ENCODE measurements at places on chromosomes 7 and 10.

- DNase-seq = no peak
Observed at GRCh38 chr7:105376908-105377533, 11.7 kb downstream of the SRPK2 start.

DNA sequence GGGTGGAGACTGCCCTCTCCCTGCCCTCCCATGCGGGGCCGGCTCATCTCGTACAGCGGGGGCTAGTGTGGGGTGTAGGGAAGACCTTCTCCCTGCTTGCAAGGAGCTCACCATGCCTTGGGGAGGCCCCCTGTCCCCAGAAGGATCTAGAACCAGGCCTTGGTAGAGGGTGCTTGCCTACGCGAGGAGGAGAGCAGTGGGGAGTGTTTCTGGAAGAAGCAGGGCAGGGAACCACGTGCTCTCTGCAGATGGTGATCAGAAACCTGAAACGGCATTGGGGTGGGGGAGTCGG lies 2.7 kb downstream of the MAFK start:
- no peak for DNase-seq

DNA sequence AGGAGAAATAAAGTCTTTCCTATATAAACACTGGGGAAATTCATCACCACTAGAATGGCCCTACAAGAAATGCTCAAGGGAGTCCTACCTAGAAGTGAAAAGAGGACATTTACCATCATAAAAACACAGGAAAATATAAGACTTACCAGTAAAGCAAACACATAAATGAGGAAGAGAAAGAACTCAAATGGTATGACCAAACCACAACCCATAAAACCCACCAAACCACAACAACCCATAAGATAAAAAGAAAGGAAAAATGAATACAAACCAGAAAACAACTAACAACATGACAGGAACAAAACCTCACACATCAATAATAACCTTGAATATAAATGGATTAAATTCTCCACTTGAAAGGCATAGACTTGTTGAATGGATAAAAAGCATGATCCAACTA lies 71.9 kb upstream of the DIP2C start:
- no peak for DNase-seq

DNA sequence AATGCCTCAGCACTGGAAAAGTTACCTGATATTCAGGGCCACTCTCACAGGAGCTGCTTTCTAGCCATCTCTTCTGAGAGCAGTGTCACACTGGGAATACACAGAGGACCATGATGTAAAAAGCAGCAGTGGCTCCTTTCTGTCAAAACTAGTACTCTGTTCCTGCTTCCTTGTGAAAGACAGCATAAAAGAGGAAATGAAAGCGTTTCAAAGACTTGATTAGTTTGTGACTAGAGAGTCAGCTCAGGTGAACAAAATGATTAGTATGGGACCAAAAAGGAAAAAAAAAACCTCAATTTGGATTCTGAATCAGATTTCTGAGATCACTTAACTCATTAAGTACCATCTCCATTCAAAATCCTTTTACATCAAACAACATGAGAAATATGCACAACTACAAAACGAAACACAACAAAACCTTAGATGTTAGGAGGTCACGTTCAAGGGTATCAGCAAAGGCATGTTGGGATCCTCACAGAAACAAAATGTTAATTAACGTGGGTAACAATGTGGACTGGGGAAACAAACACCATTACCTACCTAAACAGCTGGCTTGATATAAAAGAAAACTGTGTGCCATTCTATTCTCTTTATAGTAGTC lies 103.7 kb downstream of the MACC1 start:
- DNase-seq = no peak

DNA sequence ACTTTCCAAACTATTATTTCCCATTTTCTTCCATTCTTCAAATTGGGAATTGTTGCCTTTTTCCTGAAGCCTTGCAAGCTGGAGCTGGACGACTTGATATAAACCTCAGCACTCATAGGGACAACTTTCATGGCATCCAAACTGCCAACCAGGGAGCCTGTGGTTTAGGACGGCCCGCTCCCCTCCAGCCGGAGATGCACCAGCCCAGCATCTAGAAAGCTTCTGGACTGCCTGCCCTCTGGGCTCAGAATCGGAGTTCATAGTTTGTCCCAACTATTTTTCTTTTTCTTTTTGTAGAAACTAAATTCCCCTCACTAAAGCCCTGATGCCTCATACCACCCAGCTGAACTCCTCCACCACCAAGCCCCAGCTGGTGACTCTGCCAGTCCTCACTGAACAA lies 200.3 kb downstream of the DNAJB6 start:
- DNase-seq = no peak

DNA sequence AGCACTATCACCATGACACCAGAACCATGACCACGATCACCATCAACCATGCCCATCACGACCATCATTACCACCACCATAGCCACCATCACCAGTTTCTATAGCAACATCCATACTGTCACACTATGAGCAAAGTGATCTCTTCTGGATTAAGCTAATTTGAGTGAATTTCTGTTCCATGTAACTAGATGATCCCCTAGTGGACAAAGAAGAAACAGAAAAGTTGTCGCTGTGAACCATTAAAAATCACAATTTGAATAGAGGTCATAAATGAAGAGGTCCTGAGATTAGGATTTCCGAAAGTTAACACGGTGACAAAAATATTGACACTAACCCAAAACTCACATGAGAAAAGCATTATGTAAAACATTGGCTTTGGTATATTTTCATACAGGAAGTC lies 77.6 kb downstream of the CLRN3 start:
- DNase-seq = no peak

- DNase-seq = no peak
Observed at GRCh38 chr10:86819567-86819966, 63.1 kb downstream of the BMPR1A start.

DNA sequence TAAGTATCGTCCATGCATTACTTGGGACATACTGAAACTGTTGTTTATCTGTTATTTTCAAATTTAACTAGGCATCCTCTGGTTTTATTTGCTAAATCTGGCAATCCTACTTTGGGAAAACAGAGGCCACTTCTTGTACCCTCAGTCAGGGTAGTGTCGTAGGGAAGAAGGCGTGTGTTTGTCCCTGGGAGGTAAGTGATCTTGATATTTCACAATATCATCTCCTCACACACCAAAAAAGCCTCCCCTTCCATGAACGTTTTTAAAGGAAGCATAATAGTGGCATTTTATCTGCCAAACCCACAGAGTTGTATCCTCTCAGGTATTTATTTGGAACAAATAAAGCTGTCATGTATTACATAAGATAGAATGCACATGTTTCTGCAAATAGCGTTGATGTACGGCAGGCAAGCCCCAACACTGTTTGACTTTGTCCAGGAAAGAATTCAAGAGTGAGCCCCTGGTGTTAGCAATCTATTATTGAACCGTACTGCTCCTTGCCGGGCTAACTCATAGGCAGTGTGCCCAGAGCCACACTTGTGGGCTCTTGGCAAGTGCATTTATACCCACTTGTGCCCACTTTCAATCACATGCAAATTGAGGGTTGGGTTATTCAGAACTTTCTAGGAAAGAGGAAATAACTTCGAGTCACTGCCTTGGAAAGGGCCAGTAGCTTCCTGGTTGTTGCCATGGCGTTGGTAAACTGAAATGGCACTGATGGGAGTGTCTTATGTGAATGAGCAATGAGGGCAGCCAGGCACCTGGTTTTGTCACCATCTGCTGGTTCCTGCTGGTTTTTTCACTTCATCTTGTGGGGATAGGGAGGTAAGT lies 266.0 kb downstream of the USP6NL start:
- DNase-seq = no peak

- no peak for DNase-seq
Observed at GRCh38 chr7:120344276-120344675, 71.3 kb downstream of the KCND2 start.

- no peak for DNase-seq
Observed at GRCh38 chr7:69047151-69047754, 551.0 kb upstream of the AUTS2 start.

DNA sequence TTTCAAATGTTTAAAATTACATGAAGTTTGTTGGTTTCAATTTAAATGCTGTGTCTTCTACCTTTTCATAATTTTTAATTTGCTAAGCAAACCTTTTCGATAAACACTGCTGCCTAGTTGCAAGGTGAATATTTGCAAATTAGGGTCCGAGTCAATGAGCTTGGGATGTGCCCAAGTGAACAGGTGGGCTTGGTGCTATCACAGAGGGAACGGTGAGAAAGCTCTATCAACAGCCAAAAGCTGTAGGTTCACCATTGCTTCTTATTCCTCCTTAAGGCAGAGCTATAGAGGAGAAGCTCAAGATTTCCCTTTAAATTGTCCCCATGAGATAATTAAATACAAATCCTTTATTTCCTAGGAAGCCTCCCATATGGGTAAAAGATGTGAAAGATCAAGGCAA lies 245.3 kb upstream of the CELF2 start:
- DNase-seq = no peak

DNA sequence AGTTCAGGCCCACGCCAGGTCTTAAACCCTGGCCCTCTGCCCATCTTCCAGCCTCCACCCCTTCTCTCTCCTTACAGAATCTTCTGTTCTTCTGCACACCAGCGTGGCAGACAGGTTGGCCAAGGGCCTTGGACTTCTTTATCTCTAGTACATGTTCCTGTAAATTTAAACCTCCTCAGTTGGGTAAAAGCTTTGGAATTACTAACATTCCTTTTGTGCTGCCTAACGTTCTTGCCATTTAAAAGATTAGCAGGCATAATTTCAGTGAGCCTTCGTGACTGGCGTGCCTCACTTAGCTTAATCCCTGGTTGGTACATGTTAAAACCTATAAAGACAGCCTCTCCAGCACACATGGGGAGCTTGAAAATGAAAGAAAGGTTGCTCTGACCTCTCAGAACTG lies 192.2 kb downstream of the CUX1 start:
- no peak for DNase-seq

GRCh38 chr7:24899905-24900304 lies 80.1 kb downstream of the OSBPL3 start:
- no peak for DNase-seq

DNA sequence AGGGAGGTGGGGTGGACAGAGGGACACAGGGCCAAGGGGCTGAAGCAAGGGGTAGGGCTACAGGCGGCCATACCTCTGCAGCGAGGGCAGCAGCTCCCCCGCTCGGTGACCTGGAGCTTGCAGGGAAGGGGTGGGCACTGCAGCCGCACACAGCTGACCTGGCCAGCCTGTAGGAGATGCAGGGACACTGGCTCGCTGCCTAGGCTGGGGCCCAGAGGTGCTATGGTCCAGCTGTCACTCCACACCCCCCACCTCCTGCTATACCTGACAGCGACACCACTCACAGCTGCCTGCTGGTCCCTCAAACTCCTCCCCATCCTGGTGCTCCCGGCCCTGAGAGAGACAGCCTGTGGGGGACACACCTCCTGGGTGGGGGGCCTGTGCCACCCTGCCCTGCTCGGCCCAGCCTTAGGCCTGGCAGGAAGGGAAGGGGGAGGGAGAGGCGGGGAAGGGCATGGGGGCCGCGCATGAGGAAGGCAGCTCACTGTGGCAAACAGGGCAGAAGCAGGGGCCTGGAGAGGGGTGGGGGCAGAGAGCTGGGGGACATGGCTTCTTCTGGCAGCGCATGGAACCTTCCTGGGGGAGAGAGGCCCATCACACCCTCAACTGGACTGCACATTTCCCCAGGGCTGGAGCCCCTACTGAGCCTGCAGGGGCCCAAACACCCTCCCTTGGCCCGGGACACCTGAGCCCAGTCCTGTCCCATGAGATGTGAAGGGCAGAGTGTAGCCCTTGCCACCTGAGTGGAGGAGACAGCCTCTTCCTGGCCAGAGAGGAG lies 23.9 kb downstream of the ATP6V1F start:
- no peak for DNase-seq

- no peak for DNase-seq
Observed at GRCh38 chr10:70404787-70405036, 767 bp downstream of the EIF4EBP2 start.

GRCh38 chr7:82268632-82269031 lies 174.9 kb downstream of the CACNA2D1 start:
- no peak for DNase-seq

GRCh38 chr10:64546073-64546472 lies 1024.9 kb downstream of the REEP3 start:
- DNase-seq = no peak

DNA sequence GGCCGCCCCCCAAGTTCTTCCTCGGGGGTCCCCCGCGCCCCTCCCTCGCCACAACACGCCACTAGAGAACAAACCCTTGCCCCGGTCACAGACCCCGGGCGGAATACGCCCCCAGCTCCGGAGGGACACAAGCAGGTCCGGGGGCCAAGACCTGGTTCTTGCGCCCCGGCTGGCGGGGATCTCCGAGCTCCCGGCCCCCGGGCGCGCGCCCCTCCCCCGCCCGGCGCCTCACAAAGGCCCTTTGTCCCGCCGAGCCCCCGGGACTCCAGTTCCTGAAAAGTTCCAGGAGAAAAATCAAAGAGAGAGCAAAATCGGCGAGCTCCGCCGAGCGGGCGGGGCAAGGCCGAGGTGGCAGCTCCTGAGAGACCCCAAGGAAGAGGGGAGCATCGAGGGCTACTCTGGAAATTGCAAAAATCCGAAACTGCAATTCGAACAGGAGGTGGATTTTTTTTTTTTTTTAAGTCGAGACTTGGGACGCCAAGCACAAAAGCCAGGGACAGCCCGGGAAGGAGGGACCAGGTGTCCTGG lies 4.0 kb downstream of the TNRC18 start:
- no peak for DNase-seq

GRCh38 chr10:5589011-5589660 lies 64.4 kb downstream of the CALML3 start:
- DNase-seq = no peak

- no peak for DNase-seq
Observed at GRCh38 chr10:24849051-24849450, 103.4 kb downstream of the PRTFDC1 start.

GRCh38 chr7:72292794-72293193 lies 119.3 kb downstream of the CALN1 start:
- no peak for DNase-seq

- DNase-seq = no peak
Observed at GRCh38 chr10:132275426-132276178, 32.1 kb downstream of the STK32C start.

DNA sequence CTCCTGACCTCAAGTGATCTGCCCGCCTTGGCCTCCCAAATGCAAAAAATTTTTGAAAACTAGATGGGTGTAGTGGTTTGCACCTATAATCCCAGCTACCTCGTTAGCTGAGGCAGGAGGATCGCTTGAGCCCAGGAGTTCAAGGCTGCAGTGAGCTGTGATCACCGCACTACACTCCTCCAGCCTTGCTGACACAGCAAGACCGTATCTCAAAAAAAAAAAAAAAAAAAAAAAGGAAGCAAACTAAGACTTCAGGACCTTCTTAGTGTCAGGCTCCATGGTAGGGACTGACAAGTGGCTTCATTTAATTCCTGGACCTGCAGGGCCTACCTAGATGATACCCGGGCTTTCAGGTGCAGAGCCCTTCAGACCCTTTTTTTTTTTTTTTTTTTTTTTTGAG lies 2.5 kb downstream of the POP7 start:
- no peak for DNase-seq

- DNase-seq = peak; percentile 98
Observed at GRCh38 chr7:158818325-158819213, 10.7 kb downstream of the ESYT2 start.

DNA sequence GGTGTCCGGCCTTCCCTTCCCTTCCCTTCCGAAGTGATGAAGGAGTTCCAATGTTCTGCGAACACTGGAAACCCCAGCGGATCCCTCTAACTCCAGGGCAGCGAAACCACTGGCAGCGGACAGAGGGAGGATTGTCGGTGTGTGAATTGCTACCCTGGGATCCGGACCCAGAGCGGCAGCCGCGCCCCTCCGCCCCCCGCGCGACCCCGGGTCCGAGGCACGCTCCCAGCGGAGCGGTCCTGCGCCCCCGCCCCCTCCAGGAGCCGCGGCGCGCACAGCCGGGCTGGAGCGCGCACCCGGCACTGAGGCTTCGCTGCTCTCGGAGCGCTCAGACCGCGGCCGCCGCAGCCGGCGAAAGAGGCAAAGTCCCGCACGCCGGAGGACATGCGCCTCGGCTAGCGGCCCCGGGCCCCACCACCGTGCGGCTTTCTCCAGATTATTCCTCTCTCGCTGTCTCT lies at the start of gene PTPRZ1:
Gene PTPRZ1 (plus strand): TSS at position 331 of the 458 bp plus-strand sequence. CDS start 339 bp downstream, outside the sequence.
- DNase-seq = no peak

All from GM04504 (cell line).